ENCODE measurements at places on chromosomes 1 and 21.

DNA sequence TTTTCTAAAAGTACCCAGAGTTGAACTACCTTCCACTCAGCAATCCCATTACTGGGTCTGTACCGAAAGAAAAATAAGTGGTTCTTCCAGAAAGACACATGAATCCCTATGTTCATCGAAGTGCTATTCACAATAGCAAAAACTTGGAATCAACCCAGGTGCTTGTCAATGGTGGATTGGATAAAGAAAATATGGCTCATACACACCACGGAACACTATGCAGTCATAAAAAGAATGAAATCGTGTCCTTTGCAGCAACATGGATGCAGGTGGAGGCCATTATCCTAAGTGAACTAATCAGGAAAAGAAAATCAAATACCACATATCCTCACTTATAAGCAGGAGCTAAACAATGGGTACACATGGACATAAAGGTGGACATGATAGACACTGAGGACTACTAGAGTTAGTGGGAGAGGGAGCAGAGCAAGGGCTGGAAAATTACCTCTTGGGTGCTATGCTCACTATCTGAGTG lies 32.9 kb upstream of the JUN start:
- DNase-seq = no peak

- no peak for DNase-seq
These were observed 38.4 kb downstream of the EEIG2 start for GRCh38 chr1:108598340-108598739.

DNA sequence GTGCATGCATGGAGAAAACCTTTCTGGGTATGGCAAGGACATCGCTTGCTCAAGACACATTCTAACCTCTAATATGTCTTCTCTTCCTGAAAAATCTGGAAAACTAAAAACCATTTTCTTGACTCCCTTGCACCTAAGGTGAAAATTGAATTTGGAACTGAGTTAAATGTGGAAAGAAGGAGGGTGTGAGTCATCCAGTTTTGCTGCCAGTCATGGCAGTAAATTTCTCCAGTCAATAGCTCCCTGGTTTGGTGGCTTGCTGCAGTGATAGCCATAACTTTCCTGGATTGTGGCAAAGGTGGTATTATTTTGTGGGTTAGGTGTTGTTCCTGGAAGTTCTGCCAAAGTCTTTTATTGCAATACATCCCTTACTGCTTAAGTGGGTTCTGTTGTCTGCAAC lies 2.5 kb downstream of the ZCCHC17 start:
- peak; percentile 28 for DNase-seq

GRCh38 chr1:239126884-239127283 lies 259.5 kb upstream of the CHRM3 start:
- DNase-seq = no peak

GRCh38 chr1:92826792-92827191 lies 5.0 kb upstream of the RPL5 start:
- no peak for DNase-seq

DNA sequence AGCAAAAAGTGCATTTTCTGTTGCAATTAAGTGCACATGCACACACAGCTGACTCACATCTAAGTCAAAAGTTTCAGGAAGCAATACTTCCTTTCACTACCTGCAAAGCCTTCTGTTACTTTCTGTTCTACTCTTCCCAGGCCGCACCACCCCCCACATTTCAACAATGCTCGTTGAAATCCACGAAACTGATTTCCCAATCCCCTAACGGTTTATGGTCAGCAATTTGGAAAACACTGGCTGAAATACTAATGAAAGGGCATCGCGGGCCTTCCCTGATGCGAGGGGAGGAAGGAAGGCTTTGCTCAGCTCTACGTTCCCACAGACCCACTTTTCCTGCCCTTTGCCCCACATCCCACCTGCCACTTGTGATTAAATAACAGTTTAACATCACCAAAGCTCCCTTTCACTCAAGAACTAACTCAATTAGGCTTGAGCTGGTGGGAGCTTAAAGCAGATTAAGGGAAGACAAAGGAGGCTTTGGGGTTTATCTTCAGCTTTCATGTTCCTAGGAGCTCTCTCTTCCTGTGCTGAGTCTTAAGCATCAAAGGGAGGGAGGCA lies 243.2 kb upstream of the RAB4A start:
- DNase-seq = peak; percentile 98

GRCh38 chr1:104648269-104648691 lies 898.6 kb downstream of the AMY1C start:
- DNase-seq = peak; percentile 44

DNA sequence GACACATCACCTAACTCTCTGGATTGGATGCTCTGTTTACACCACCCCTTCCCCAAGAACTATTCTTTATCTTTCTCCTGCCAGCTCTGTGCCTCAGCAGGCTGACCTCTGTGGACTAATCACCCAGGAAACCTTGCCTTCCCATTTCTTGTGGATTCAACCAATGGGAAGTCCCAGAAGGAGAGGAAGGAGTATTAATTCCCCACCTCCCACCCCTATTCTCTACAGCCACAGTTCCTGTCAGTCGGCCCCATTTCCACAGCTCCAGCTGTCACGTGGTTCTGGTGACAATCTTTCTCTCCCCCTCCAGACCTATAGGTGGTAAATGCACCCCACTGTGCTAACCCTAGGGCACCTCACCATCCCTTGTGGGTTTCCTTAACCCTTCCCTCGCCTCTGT lies 46.8 kb upstream of the SSBP3 start:
- DNase-seq = peak; percentile 43

DNA sequence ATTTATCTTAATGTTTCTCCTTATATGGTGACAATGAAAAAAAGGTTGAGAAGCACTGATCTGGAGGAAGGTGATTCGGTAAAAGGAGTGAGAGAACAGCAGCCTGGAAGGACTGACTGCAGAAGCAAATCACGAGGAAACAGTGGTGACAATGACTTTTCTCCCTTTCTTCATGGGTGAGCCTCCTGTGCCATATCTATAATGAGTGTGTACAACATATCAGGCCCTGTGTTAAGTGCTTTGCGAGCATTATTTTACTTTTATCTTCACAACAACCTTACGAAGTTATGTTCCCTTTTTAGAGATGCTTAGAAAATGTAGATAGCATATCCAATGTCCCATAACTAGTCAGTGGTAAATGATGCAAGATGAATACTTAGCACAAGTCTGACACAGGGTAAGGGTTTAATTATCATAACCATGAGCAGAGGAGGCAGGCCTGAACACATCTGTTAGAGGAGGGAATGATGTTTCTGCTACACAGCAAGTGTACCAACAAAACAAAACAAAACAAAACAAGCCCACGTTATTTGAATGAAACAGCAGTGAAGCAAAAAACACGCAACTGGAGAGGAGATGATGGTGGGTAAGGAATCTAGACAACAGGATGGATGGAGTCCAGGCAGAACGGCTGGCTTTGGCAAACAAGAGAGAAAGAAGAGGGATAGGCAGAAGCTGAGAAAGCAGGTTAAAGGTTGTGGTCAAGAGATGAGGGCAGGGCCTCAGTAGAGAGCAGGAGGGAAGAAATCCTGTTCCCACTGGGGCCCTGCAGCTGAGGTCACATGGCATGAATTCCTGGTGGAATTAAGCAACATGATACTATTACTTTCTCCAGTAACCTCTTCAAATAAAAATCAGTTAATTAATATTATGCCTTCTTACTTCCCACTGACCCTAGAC lies 29.6 kb downstream of the GNG12 start:
- no peak for DNase-seq

GRCh38 chr21:31172328-31172727 lies 134.1 kb upstream of the KRTAP19-8 start:
- DNase-seq = no peak

- DNase-seq = no peak
These were observed 140.3 kb downstream of the LRRIQ3 start for GRCh38 chr1:74057719-74058118.

DNA sequence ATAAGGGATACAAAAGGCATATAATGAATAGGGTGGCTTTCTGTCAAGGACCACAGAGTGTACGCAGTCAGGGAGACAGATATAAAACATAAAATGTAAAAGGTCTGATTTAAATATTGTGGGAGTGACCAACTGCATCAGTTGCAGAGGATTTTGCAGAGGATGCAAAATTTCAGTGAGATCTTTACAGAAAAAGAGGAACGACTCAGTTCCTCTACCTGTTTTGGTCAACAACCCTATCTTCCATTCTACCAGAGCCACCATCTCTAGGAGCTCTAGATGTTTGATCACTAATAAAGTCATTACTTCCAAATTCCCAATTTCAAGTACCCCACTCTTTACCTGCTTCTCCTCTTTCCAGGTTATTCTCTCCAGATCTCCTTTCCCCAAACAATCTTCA lies 16.5 kb downstream of the SOD1 start:
- no peak for DNase-seq

GRCh38 chr1:156848461-156849150 lies 10.3 kb downstream of the INSRR start:
- no peak for DNase-seq

- DNase-seq = peak; percentile 89
These were observed 7.4 kb downstream of the CFAP74 start for GRCh38 chr1:1996207-1996651.

GRCh38 chr1:66852870-66853269 lies 51.8 kb upstream of the INSL5 start:
- DNase-seq = no peak

- no peak for DNase-seq
These were observed 39.9 kb downstream of the SPSB1 start for GRCh38 chr1:9332513-9333143.

DNA sequence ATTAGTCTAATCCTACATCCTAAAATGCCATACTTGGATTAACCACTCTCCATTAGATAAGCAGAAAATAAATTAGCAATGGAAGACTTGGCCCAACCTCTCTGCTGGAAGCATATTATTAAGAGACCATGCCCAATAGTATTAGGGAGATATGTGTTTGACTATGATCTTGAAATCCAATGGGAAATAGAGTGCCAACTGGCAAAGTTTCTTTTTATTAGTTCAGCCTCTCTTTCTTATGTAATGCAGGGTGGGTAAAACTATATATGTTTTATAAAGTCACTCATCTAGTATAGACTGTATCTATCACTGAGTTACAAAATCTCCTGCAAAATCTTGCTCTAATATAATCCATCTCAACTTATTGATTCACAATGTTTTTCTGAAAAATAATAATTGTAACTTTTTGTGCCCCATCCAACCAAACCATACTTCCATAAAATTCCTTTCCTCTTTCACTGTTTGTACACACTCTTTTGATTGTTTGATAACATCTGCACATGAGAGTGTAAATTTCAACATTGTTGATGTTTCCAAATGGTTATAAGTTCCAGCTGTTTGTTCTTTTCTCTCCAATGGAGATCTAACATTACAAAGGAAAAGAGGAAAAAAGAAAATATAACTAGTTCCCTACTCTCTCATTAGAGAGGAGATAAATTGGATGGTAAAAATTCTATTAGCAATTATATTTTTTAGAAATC lies 408.1 kb upstream of the ADGRL2 start:
- no peak for DNase-seq

DNA sequence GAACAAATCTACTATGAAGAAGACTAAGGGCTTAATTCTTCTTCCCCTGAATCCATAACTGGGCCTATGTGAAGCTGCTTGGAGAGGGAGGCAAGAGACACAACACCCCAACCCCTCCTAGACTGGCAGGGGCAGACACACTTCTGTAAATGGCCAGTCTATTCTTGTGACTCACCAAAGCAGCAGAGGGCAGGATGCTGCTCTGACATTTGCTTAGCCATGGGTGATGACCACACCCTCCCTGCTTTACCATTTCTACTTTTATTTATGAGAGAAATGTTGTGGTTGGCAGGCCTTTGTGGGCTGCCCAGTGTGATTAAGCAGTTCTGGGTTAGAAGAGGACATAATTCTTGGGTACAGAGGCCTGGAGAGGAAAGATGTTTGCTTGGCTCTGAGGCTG lies 189.8 kb upstream of the DPYD start:
- no peak for DNase-seq

DNA sequence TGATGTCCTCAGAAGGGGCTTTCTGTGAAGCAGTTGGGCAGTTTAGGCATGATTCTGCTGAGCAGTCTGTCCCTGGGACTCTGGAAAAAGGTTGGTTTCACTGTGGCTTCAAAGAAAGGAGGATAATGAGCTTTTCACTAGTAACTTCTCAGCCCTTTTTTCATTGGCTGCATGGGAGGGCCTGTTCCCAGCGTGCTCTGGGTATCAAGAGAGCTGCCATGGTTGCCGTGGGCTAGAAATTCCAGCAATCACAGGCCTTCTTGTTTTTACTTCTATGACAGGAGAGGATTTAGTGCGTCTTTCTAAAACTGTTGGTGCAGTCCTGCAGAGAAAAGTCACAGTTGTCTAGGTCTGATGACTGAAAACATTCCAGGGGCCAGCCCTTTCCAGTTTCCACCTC lies 7.2 kb downstream of the SZRD1 start:
- DNase-seq = no peak

DNA sequence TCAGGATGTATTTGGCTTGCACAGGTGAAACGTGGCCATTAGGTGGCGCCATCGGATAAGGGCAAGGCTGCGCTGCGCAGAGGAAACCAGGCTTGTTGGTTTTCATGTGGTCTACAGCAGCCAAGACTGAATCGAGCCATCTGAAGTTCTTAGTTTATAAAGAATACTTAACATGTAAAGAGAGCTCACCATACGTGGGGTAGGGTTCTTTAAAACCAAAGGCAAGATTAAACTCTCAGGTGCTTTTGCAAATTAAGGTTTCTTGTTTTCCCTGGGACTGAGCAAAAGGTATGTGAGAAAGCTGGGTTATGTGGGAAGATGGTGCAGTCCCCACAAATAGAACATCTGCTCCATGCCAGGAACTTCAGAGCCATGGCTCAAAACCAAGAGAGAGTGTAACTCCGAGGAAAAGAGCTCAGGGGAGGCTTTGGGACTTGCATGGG lies 9.3 kb downstream of the MASP2 start:
- peak; percentile 88 for DNase-seq

DNA sequence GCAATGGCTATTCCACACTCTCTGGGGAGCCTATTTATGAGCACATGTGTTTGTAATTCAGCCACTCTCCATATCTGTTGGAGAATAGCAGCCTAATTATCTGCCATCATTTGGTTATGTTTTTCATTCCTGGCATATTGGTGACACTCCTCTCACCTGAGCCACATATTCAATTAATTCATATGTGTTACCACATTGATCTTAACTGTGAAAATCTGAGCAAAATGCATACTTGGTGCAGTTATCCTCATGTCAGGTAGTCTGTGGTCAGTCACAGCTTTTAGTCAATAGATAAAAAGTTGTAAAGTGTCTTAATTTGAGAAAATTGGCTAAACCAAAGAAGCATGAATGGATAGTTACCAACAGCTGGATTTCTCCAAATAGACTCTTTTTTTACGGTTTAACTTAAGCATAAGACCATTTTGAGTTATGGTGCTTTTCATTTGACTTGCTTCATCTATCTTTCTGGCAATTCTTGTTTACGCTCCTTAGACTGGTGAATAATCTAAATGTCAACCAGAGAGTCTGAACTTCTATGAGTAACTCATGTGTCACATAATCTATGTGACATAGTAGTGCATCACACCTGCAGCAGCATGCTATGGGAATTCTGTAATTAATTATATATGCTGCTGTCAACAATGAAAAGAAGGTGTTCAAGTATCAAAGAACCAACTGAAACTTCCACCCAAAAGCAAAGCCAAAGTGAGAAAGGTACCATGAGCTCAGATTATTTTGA lies 187.7 kb upstream of the SGIP1 start:
- no peak for DNase-seq
